ENCODE measurements at places on chromosomes 13 and 19. TPM values are rescaled to one million over a fixed set of nuclear protein-coding genes. Genes with fewer than 3 reads are reported as not detected.
A peak's percentile ranks its signal among the peaks of the same experiment; 100 is the strongest.

Gene TUBA3C
- not detected for total RNA-seq

DNA sequence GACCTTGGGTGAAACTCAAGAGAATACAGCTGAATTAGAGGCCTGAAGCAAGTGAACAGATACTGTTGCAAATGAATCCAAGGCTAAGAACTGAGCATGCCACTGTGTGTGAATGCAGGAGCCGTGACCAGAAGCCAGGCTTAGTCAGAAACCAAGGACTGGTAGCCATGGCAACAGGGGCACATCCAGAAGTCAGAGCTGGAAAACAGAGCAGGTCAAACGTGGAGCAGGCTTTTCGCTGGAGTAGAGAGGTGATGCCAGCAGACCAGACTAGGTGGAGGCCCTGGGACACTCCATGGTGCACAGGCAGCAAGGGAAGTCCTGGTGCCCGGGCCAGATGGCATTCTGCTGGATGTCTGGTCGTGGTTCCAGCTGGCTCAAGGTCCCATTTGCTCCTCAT, 564.1 kb downstream of the PCDH9 start:
- peak; percentile 35 for DNase-seq

DNA sequence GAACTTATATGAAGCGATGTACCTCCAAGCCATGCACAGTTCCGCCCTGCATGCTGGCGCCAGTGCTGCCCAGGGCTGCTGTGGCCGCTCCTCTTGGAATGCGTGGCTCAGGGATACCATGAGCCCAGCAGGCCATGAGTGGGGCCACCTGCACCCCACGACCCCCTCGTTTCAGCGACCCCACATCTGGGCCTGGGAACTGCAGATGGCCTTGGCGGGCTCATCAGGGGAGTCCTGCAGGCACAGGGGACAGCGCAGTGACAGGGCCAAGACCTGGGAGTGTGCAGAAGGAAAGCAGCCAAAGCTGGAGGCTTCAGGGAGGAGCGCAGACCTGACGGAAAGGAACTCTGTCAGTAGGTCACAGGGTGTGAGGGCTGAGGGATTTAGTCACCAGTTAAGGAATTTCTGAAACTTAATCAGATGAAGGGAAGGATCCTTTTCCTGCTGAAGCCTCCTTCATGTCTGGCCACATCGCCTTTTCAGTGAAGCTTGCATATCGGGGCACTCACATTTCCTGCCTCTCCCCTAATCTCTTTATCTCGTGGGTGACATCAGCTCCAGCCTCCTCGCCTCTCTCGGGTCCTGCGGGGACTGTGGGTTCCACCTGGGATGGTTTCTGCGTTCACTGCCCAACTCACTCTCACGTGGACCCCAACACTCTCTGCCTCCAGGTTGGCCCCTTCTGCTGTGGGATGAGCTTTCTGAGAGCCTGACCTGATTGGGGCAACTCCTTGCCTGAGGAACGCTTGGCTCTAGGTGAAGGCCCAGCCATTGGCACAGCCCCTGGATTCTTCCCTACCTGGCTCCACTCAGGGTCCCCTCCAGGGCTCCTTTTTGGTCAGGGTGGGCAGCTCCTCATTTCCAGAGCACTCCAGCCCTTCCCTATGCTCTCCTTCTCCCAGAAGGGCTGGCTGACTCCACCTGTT, 123.5 kb downstream of the CRYL1 start:
- DNase-seq: no peak

DNA sequence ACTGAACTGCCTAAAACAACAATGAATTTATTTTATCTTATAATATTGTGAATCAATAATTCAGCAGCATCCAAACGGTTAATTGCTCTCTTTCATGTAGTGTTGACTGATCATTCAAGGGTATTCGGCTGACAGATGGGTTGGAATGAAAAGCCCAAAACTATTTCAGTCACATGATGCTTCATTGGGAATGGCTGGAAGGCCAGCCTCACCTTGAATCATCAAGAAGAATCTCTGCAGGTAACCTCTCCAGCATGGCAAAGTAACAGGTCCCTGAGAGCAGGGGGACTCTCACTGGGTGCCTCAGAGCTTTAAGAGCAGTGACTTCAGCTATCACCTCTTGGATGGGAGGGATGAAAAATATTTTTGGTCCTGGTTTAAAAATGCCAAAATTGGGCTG, 1395.7 kb downstream of the OLFM4 start:
- DNase-seq: no peak

DNA sequence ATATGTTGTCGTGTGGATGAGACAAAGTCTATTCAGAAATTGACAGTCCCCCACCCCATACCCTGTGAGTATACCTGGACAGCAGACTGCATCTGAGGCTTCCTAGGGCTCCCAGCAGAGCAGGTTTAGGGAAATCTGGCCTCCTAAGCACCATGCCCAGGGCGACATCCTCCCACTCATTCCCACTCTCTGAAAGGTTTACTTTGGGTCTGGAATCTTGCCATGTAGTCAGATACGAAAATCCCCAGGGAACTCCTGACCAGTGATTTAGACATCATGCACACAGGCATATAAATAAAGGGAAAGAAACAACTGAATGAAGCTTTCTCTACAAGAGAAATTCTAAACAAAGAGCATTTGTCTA, 717 bp upstream of the NALCN start:
- no peak for DNase-seq

GRCh38 chr19:37719111-37719926, at the start of gene ZNF607:
TSS of gene ZNF607 (minus strand) at chr19:37719761. CDS start at chr19:37711618, 8,143 bp downstream.
- peak; percentile 91 for DNase-seq

Gene SHD
- total RNA-seq: 2.7 TPM

Gene CEACAM4
- total RNA-seq: not detected

Gene IER2
- 80.3 TPM for total RNA-seq

Gene ZNF536
- total RNA-seq: 18.7 TPM

Gene CSNK1G2
- 133 TPM for total RNA-seq

GRCh38 chr13:76703621-76704288, 182.4 kb downstream of the KCTD12 start:
- DNase-seq: no peak

Gene C13orf42
- not detected for total RNA-seq

Gene SIGLECL1
- total RNA-seq: not detected

GRCh38 chr19:5045029-5045428, 76.1 kb downstream of the KDM4B start:
- DNase-seq: no peak

- DNase-seq: no peak
These were observed 127.5 kb downstream of the FREM2 start for GRCh38 chr13:38814331-38814730.

Gene ZSCAN4
- total RNA-seq: not detected

DNA sequence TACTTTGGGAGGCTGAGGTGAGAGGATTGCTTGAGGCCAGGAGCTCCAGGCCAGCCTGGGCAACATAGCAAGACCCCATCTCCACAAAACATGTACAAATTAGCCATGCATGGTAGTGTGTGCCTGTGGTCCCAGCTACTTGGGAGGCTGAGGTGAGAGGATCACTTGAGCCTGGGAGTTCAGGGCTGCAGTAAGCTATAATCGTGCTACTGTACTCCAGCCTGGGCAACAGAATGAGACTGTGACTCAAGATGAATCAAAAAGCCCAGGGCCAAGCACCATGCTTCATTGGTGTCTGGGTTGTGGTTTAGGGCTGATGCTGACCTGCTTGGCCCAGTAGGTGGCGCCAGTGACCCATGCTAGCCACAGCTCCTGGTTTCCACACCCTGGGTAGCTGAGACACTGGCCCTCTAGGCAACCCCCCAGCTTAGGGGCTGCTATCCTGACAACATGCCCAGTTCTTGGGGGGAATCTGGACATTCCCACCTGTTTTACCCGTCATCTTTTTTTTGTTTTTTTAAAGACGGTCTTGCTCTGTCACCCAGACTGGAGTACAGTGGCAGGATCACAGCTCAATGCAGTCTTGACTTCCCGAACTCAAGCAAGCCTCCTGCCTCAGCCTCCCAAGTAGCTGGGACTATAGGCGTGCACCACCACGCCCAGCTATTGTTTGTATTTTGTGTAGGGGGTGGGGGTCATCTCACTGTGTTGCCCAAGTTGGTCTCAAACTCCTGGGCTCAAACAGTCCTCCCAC, 5.5 kb downstream of the CCDC124 start:
- DNase-seq: peak; percentile 77

Gene SGCG
- total RNA-seq: not detected

DNA sequence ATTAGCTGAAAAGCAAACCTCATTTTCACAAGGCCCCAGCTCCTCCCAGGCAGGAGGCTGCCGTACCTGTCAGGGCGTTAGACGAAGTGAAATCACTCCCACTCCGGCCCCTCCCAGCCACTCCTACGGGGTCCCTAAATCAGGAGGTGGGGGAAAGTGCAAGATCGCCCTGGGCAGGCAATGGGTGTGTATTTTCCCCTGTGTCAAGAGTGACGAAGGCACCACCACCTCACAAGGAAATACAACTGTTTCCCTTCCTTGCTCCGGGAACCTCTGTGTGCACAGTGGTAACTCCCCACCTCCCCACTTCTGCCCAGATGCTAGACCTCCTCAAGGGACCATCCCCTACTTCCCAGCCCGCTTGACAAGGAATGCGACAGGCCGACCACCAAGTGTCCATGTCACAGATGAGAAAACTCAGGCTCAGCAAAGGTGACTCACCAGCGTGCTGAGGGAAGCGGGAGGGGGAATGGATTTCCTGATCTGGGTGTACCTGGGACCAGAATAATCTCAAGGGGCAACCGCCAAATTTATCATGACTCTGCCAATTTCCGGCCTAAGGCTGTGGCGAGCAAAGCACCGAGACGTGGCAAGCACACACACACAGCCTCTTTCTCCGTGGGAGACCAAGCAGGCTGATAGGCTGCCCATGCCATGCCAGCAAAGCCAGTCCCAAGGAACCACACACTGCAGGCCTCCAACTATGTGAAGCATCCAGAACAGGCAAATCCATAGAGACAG, 7.3 kb downstream of the PPP6R1 start:
- no peak for DNase-seq

GRCh38 chr13:42707048-42707447, 74.3 kb upstream of the FAM216B start:
- DNase-seq: no peak

DNA sequence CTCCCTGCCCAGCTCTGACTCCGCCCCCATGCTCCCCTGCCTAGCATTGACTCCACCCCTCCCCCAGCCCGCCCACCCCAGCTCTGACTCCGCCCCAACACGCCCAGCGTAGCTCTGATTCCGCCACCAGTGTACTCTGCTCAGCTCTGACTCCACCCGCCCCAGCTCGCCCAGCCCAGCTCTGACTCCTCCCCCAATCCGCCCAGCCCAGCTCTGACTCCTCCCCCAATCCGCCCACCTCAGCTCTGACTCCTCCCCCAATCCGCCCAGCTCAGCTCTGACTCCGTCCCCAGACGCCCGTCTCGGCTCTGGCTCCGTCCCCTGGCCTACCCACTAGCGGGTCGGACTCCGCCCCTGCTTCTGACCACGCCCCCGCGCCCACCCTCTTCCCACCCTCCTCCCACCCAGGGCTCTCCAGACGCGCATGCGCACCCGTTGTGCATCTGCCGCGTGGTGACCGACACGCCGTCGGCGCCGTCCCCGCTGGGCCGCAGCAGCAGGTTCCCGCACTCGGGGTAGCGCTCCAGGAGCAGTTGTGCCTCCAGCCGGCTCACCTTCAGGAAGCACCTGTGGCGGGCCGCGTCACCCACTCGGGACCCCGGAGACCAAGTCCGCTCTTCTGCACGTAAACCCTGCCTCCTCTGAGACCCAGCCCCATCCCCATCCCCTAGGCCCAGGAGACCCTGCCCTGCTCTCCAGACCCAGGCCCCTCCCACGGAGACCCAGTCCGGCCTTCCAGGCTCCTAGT, 10.2 kb downstream of the STAP2 start:
- peak; percentile 97 for DNase-seq

DNA sequence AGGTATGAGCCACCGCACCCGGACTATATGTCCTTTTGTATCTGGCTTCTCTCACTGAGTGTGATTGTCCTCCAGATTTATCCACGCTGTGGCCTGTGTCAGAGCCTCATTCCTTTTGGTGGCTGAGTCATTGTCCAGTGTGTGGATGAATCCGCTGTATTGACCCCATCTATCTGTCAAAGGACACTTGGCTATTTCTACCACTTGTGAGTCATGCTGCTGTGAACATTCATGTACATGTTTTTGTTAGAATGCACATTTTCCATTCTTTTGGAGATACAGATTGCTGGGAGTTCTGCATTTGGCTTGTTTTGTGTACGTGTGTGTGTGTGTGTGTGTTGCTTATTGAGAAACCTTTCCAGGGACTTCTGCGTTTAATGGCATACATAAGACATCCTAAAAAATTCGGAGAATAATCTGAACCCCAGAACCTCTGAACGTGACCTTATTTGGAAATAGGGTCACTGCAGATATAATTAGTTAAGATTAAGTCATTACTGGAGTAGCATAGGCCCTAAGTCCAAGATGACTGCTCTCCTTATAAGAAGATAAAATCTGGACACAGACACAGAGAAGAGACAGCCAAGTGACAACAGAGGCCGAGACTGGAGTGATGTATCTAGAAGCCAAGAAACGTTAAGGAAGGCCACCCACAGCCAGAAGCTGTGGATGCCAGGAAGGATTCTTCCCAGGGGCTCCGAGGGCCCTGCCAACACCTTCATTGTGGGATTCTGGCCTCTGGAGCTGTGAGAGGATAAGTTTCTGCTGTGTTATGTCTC, 4.9 kb upstream of the GIPC3 start:
- no peak for DNase-seq

DNA sequence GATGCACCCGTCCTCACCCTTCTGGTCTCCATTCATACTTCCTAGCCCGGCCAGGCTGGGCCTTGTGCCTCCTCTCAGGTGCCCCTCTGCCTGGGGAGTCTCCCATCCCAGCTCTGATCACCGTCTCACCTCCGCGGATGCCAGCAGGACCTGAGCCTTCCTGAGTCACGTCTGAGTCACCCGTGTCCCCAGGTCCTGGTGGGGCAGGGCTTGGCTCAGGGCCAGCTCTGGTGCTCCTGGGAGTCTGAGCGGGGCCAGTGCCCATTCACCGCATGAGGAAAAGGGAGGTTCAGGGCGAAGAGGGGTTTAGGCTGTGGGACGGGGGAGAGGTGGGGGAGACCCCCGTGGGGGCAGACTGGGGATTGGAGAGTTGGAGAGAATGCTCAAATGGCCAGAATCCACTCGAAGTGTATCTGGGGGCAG, 593 bp downstream of the ATP8B3 start:
- no peak for DNase-seq

GRCh38 chr13:52366291-52366690, 39.7 kb downstream of the THSD1 start:
- DNase-seq: no peak

DNA sequence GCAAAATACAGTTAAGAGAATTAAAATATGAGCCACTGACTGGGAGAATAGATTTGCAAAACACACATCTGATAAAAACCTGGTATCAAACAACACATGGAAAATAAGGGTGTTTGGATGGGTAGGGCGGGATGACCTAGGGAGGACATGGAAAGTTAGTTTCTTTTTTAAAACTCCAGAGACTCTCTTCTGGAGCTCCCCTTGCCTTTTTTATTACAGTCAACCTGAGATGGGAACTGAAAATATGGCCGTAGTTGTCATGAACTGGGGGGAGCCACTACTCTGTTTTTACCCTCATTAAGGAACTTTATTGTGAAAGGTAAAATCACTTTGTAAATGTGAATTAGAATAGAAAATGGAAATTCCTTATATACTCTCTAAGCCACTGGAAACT, 113.0 kb downstream of the ATP11A start:
- DNase-seq: no peak

Gene POGLUT2
- 31.1 TPM for total RNA-seq
